ENCODE measurements at places on chromosomes 13 and 19.

GRCh38 chr13:21929400-21929799 is 258.5 kb downstream of the FGF9 start:
- no peak for DNase-seq

- no peak for DNase-seq
These were observed 34.1 kb upstream of the KLF12 start for GRCh38 chr13:74168263-74168675.

DNA sequence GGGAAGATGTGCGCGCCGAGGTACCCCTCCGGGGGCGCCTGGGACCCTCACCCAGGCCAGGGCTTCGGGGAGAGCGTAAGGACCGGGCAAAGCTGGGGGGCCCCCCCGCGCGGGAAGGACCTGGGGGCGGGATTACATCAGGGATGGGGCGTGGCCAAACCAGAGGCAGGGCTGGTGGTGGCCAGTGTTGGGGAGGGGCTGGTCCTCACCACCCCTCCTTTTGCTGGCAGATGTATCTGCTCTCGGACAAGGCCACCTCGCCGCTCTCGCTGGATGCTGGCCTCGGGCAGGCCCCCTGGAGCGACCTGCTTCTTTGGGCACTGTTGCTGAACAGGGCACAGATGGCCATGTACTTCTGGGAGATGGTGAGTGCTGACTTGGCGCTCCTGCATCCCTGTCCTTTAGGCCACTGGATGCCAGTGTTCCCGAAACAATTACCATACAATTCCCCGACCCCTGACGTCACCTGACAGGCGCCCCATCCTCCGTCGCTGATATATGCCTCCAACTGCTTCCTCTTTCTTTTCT is 25.3 kb downstream of the TRPM4 start:
- DNase-seq = no peak

DNA sequence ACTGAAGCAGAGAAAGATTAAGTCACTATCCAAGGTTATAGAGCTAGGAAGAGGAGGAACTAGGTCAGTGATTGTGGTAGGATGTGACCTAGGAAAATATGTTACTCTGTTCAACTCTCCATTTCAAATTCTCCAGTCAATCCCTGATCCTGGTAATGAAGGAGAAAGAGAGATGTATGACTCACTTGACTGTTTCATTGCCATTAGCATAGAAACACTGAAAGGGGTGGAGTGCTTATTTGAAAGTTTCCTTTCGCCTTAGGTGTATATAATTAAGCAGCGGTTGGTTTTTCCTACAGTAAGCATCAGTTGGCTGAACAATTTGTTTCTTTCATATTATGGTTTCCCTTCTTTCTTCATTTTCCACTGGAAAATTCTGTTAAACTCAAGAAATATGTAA is 198.1 kb upstream of the CSNK1A1L start:
- DNase-seq = no peak

DNA sequence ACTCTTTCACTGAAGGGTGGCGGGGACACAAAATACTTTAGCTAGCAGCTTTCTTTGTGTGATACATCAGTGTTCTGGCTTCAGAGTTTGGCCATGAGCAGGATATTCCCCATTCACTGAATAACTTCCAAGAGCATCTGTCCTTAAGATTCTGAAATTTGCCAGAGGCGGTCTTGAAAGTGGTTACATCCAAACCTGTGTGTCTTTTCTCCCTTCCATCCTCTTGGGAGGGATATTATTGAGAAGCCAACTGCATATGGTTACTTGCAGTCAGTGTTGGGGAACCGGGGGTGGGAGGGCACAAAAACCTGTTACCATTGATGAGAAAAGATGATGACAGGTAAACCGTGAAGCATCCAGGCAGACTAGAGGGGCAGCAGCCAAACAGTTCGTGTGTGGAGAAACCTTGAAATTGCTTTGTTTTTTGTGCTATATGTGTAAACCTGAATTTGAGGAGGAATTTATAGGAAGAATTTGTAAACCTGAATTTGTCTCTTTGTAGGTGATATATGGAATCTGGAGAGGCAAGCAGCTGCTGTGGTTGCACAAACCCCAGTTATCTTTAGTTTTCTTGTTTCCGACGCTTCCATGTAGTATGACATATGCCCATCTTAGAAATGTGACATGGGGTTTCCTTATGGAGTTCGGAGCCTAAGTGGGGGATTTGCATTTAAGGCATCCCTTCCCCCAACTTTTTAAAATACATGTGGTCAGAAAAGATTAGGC is 104.8 kb downstream of the WDFY2 start:
- DNase-seq = no peak

DNA sequence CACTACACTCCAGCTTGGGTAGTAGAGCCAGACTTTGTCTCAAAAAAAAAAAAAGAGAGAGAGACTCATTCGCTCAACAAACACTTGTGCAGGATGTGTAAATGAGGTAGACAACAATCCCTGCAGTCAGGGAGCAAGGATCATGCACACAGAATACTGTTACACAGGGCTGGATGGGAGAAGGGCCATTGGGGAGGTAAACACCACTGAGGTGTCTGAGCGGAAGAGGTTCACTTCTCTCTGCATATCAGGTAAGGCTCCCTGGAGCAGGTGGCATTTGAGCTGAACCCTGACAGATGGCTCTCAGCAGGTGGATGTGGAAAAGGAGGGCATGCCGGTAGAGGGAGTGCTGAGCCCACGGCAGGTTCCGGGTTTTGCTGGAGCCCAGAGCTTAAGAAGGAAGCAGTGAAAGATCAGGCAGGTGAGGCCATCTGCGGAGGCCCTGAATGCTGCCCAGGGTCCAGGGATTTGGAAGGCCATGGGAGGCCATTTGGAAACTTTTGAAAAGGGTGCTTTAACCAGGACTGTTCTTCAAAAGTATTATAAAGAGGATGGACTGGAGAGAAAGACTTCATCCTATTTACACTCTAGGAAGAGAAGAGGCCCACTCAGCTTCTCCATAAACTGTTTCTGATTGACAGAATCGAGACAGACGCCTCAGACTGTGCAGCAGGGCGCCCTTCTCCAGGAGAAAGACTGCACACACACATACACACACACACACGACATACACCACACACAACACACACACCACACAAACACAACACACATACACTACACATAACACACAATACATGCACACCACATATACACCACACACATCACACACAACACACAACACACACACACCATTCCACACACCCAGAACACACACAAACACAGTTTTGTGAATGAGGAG is 199.4 kb downstream of the USP12 start:
- no peak for DNase-seq

DNA sequence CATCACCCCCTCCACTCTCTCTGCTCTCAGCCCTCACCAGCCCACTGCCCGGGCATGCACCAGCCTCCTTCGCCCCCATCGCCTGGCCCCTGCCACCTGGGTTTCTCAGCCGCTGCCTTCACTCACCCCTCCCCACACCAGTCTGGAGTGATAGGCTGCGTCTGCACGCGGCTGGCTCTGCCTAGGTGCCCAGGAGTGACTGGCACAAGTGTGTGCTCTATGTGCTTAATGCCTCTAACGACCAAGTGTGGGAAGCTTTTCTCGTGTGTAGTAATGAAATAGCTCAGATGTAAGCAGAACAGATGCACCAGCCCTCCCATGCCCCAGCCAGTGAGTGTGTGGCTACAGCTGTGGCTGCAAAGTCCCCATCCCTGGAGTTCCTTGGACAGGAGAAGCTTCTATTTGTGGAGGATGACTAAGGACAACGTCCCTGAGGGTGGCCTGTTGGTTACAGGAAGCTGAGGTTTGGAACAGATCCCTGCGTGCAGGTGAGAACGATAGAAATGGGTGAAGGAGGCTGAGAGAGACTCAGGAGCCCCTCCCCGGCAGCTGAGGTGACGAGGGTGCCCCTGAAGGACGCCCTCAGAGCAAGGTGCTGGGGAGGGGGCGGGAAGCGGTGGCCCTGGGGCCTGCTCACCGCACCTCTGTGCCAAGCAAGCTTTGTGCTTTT is 35.6 kb downstream of the ATP11A start:
- peak; percentile 15 for DNase-seq

- DNase-seq = no peak
These were observed 262.5 kb downstream of the SLITRK6 start for GRCh38 chr13:85536706-85537105.

GRCh38 chr19:35231956-35232645 is 3.6 kb upstream of the FAM187B start:
- DNase-seq = no peak

Measured in T-cell (primary cell).